Right renal cortex interstitium (tissue), 3 donors: ENCODE measurements at places on chromosomes 3 and 15. TPM values are rescaled to one million over a fixed set of nuclear protein-coding genes. Genes with fewer than 3 reads are reported as not detected.

Gene CRTAP
- 178 TPM for polyA plus RNA-seq

GRCh38 chr3:18153571-18154173 lies 271.5 kb downstream of the SATB1 start:
- DNase-seq: no peak

- no peak for DNase-seq
Measured at GRCh38 chr3:124140746-124141145, 148.8 kb upstream of the ROPN1 start.

- DNase-seq: no peak
Measured at GRCh38 chr15:63996794-63997357, 49.4 kb downstream of the DAPK2 start.

Gene ZNF501
- polyA plus RNA-seq: 13.5 TPM
